ENCODE measurements at places on chromosomes 6 and 20. TPM values are rescaled to one million over a fixed set of nuclear protein-coding genes. Genes with fewer than 3 reads are reported as not detected.

The TREM2 gene
- 19.9 TPM for total RNA-seq

The SPEF1 gene
- total RNA-seq, result not detected

The METTL24 gene
- not detected for total RNA-seq

The LY86 gene
- 3.3 TPM for total RNA-seq

The CNKSR3 gene
- total RNA-seq, result 7.4 TPM

The OR2H1 gene
- not detected for total RNA-seq

The PI3 gene
- total RNA-seq, result not detected

The HEY2 gene
- 1.0 TPM for total RNA-seq

The RIMS4 gene
- total RNA-seq, result not detected

The TINAG gene
- total RNA-seq, result not detected

The POM121L2 gene
- total RNA-seq, result not detected

The GNAS-AS1 gene
- 45.5 TPM for total RNA-seq

The CAGE1 gene
- not detected for total RNA-seq

The NKAIN4 gene
- 4.4 TPM for total RNA-seq

Data from stomach (tissue), 19 donors.